ENCODE measurements at places on chromosomes 1 and 21.

GRCh38 chr1:45913183-45913683 lies 109.8 kb downstream of the MAST2 start:
- DNase-seq = no peak

GRCh38 chr1:151418081-151418480 lies 18.7 kb downstream of the PSMB4 start:
- DNase-seq = no peak

DNA sequence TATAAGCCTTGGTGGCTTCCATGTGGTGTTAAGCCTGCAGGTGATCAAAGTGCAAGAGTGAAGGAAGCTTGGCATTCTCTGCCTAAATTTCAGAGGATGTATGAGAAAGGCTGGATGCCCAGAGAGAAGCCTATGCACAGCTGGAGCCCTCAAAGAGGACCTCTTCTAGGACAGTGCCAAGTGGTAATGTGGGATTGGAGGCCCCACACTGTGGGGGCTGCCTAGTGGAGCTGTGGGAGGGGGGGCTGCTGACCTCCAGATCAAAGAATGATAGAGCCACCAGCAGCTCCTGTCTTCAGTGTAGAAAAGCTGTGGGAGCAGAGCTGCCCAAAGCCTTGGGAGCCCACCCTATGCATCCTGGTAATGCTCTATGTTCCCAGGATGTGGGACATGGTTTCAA lies 1512.7 kb upstream of the TPTE start:
- DNase-seq = no peak

DNA sequence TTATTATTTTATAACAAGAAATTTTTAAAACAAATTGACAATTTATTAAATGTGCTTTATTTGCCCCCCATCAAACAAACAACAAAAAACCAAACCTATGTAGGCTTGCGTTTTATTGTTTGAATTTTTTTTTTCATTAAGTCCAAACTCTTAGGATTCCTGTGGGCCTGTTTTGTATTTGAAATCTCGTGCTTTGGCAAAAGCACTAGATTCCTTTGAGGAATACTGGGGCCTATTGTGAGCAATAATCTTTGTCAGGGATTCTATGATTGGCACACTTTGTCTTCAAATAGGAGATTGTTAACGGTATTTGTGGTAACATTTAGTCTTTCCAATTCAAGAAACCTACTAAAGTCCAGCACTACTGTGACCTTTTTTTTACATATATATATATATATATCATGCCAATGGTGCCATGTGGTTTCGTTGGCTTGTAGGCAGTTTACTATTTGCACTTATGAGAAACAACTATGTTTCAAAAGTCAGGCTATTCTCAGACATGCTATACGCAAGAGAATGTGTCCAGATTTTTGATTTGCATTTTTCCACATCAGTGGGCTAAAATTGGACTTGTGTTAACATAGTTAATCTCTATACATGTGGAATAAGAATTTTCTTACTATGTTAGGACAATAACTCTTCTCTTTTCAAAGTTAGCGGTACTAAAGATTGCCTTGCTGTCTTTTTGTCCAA lies 70.4 kb upstream of the GREM2 start:
- no peak for DNase-seq

GRCh38 chr21:46184625-46185555 lies 631 bp upstream of the SPATC1L start:
- peak; percentile 64 for DNase-seq

DNA sequence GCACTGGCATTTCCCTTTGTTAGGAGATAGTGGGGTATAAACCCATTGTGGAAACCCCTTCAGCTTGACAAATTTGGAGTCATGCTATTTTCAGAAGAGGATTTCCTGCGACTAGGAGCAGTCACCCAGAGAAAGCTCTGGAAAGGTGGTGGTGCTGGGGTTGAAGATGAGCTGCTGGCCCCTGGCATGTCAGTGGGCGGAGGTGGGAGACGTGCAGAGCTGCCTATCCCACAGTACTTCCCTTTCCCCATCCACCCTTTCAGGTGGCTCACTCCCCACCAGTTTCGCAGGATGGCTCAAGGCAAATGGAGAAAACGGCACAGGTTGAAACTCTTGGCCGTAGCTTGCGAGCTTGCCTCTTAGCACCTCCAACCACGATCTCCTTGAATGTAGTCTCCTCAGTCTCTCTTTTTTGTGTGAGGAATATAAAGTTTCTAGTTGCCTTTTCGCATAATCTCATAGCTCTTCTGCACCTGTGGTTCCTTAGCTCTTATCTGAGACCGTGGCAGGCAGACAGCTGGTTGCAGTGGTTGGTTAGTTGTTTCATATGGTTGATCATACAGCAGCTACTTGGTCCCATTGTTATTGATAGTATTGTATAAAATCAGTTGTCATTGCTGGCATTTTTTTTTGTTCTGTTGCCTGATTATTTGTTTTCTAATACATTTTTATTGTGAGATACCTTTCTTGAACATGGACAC lies 48.2 kb downstream of the ADARB1 start:
- no peak for DNase-seq

- DNase-seq = no peak
Measured at GRCh38 chr21:23936224-23936623, 1671.1 kb downstream of the MRPL39 start.

DNA sequence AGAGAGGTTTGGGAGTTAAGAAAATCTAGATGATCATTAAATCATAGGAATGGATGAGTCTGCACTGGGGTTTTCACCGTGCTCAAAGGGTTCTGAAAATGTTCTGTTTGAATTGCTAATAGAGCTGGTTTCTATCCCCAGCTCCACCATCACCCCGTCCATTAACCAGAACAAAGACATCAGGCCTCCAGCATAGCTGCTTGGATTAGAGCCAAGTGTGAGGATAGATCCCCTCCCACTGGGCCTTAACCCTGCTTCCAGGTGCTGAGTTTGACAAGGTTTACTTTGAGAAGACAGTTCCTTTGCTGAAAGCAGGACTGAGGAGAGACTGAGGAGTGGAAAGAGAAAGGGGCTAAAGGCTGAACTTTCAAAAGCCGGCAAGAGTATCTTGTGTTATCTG lies 48.3 kb downstream of the MPZL1 start:
- DNase-seq = no peak

DNA sequence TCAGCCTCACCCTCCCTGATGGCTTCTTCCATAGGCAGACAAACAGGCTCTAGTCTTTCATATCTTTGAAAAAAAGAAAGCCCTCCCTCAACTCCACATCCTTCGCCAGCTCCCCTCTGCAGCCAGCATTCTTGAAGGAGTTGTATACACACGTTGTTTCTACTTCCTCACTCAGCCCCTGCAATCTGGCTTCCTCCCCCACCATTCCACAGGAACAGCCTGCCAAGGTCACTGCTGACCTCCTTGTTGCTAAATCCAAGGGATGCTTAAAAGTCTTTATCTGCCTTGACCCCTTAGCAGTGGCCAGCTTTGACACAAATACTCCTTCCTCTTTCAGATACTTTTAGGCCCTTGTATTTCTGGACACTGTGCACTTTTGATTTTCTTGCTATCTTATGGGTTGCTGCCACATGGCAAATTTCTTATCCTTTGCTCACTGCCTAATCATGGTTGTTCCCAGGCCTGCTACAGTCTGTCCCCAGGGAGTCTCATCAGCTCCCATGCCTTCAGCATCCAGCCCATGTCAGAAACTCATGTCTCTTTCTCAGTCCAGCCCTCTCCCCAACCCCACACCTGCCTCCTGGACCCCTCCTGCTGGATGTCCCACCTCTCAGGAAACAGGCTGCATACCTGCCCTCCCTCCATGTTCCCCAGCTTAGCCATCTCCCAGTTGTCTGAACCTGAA lies 8.3 kb downstream of the FAM229A start:
- DNase-seq = no peak

DNA sequence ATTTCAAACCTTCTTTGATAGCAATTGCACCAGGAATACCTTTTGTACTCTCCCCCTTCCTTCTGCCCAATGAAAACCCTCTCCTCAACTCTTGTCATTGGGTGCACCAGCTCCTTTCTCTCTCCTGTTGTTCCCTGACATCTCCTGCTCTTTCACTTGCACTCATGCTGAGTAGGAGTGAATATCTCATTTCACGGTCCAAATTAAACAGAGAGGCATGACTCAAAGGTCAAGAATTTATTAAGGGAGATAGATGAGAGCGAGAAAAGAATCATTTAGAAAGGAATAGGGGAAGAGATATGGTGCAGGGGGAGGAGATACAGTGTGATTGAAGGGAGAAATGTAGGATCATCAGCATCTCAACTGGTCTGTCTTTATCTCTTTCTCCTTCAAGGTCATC lies 22.1 kb downstream of the AIM2 start:
- no peak for DNase-seq

GRCh38 chr1:29626066-29626465 lies 389.7 kb downstream of the PTPRU start:
- DNase-seq = no peak

All from stimulated activated CD4-positive, alpha-beta T cell treated with anti-CD3 and anti-CD28 coated beads, Interleukin-4, amount 100 ng/mL, for 4 hours (primary cell).